Smooth muscle cell of the umbilical artery (primary cell): ENCODE measurements at places on chromosomes 13 and 19. TPM values are rescaled to one million over a fixed set of nuclear protein-coding genes. Genes with fewer than 3 reads are reported as not detected.

IL12RB1 gene
- total RNA-seq, result under 0.01 and 0.09 TPM in 2 replicates

CYP2S1 gene
- 0.89 and 2.1 TPM in 2 replicates for total RNA-seq

MEIS3 gene
- 46.6 and 51.7 TPM in 2 replicates for total RNA-seq

TMEM161A gene
- 29.1 and 29.8 TPM in 2 replicates for total RNA-seq

DZIP1 gene
- total RNA-seq, result 45.7 and 62.4 TPM in 2 replicates

CD37 gene
- total RNA-seq, result under 0.01 TPM in 1 of 2 replicates, not detected in the other

AMER2 gene
- total RNA-seq, result not detected in 2 replicates
